ENCODE measurements at places on chromosomes 16 and 17.

- DNase-seq = no peak
- H3K36me3 ChIP-seq = no peaks in the 10 kb centered on the region
- no peaks in the 10 kb centered on the region for H3K4me1 ChIP-seq
- no peak overlapping the region for H3K4me3 ChIP-seq
- H3K27ac ChIP-seq = no peak overlapping the region
Measured at GRCh38 chr16:3143598-3144320, 8.9 kb downstream of the ZNF213 start.

DNA sequence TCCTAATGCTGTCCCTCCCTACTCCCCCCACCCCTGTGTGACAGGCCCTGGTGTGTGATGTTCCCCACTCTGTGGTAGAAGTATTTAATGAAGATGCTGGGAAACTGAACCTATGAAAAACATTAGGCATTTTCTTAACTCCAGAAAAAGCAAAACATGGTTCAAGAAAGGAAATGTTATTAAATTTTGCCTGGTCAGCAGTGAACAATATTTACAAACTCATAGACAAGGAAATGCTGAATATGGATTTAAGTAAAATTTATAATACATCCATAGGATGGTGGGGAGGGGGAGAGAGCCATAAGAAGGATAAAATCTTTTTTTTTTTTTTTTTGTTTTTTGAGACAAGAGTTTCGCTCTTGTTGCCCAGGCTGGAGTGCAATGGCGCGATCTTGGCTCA, 10.8 kb upstream of the CRYBA1 start:
- DNase-seq = no peak
- H3K27me3 ChIP-seq = no peaks in the 10 kb centered on the region
- H3K4me3 ChIP-seq = no peak overlapping the region
- peaks cover 8% of the 10 kb centered on the region for H3K4me1 ChIP-seq
- H3K27ac ChIP-seq = no peak overlapping the region

DNA sequence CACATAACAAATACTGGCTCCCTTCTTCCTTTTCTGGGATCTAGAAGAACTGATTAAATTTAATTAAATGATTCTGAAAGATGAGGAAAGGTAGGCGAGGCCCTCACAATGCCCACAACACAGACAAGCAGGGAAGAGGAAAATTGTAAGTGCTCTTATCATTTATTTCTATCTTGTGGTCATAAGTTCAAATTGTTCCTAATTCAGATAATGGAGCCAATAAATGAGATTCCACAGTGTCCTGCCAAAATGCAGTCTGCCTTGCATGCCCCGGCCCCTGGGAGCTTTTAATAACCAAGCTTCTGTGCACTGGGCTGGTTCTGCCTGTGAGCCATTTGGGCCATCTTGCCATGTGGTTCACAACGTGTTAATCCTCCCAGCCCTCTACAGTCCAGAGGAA, 97.0 kb downstream of the CMC2 start:
- H3K4me3 ChIP-seq = no peak overlapping the region
- no peaks in the 10 kb centered on the region for H3K27me3 ChIP-seq
- no peaks in the 10 kb centered on the region for H3K36me3 ChIP-seq
- H3K27ac ChIP-seq = no peak overlapping the region
- no peaks in the 10 kb centered on the region for H3K4me1 ChIP-seq

GRCh38 chr16:19131825-19132218, 18.1 kb downstream of the ITPRIPL2 start:
- H3K27me3 ChIP-seq = no peaks in the 10 kb centered on the region
- H3K36me3 ChIP-seq = no peaks in the 10 kb centered on the region
- no peak overlapping the region for H3K4me3 ChIP-seq

DNA sequence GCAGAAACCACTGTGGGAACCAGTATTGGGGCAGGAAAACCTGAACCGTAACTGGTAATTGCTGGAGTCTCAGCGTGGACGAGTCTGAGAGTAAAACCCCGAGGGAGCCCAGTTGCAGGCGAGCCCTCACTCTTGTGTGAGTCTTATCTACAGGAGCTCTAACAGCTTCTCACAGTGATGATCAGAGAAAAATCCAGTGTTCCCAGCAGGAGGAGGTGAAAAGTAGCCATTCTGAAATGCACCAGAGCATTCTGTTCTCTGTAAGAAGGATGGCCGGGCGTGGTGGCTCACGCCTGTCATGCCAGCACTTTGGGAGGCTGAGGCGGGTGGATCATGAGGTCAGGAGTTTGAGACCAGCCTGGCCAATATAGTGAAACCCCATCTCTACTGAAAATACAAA, 161.2 kb downstream of the COPRS start:
- H3K36me3 ChIP-seq = no peaks in the 10 kb centered on the region
- DNase-seq = no peak
- H3K4me1 ChIP-seq = 0 out of 2 replicates have a peak, but pooled peaks cover 3% of the 10 kb centered on the region
- H3K4me3 ChIP-seq = no peak overlapping the region

DNA sequence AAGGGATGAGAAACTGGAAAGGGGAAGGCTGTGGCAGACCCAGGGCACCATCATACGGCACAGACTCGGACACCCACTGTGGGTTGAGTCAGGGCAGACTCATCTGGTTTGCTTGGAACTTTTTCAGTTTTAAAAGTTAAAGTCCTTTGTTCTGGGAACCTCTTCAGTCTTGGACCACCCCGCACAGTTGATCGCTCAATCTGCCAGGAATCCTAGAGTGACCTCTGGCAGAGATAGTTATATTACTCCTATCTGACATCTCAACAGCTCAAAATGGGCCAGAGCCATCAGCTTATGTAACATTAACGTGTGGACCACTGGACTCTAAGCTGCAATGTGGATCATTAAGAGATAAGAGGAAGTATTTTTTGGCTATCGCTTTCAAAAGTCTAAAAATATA, 164.3 kb downstream of the ABCA8 start:
- no peaks in the 10 kb centered on the region for H3K36me3 ChIP-seq
- no peak overlapping the region for H3K4me3 ChIP-seq
- DNase-seq = no peak
- no peak overlapping the region for H3K27ac ChIP-seq
- H3K4me1 ChIP-seq = no peaks in the 10 kb centered on the region

GRCh38 chr17:29358416-29358815, 31.7 kb upstream of the TAOK1 start:
- no peak for DNase-seq
- H3K36me3 ChIP-seq = no peaks in the 10 kb centered on the region
- no peak overlapping the region for H3K27ac ChIP-seq
- 0 out of 2 replicates have a peak, but pooled peaks cover 2% of the 10 kb centered on the region for H3K4me1 ChIP-seq

GRCh38 chr16:83692224-83692623, 115.6 kb upstream of the HSBP1 start:
- no peak for DNase-seq
- no peaks in the 10 kb centered on the region for H3K36me3 ChIP-seq
- no peak overlapping the region for H3K4me3 ChIP-seq
- no peaks in the 10 kb centered on the region for H3K27me3 ChIP-seq

GRCh38 chr17:81701288-81702071, 1.7 kb upstream of the MRPL12 start:
- DNase-seq = no peak
- peaks cover 22% of the 10 kb centered on the region for H3K36me3 ChIP-seq
- peak overlapping the region; percentile 96 for H3K4me3 ChIP-seq
- peaks cover 17% of the 10 kb centered on the region for H3K4me1 ChIP-seq
- H3K27me3 ChIP-seq = no peaks in the 10 kb centered on the region

DNA sequence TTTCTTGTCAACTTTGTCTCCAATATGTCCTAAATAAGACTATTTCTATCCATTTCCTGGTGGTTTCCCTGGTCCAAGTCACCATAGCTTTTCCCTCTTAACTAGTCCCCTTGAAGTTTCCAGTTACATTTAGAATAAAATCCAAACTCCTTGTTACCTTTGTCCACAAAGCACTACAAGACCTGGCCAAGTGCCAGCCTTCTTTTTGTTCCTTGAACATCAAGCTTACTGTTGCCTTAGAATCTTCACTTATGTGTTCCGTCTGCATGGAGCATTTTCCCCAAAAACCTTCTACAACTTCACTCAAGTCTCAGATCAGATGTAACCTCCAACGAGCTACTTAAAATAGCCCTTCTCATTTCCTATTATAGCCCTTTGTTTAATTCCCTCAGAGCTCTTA, 101.4 kb downstream of the ITFG1 start:
- H3K4me1 ChIP-seq = no peaks in the 10 kb centered on the region
- H3K27ac ChIP-seq = no peak overlapping the region
- no peaks in the 10 kb centered on the region for H3K27me3 ChIP-seq

- no peaks in the 10 kb centered on the region for H3K4me1 ChIP-seq
- no peak overlapping the region for H3K27ac ChIP-seq
- H3K27me3 ChIP-seq = no peaks in the 10 kb centered on the region
- H3K4me3 ChIP-seq = no peak overlapping the region
Measured at GRCh38 chr16:56871172-56871593, 6.2 kb downstream of the SLC12A3 start.

DNA sequence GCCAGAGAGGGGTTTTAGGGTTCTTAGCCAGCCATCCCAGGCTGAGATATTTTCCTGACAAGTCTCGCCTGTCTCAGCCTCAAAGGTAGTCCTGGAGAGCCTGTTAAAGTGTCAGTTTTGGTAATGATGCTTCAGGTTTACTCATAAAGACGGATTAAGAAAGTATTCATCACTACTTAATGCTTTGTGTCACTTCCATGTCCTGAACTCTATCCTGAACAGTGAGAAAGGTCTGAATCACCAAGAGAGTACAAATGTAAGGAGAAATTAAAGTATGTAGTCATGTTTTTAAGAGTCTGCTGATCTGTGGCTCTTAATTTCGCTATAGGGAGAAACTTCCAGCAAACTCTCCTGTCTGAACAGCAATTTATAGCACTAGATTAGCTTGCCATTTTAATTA, 14.0 kb downstream of the RPGRIP1L start:
- H3K27me3 ChIP-seq = no peaks in the 10 kb centered on the region
- H3K4me1 ChIP-seq = no peaks in the 10 kb centered on the region
- H3K36me3 ChIP-seq = no peaks in the 10 kb centered on the region
- H3K27ac ChIP-seq = no peak overlapping the region
- DNase-seq = no peak
- H3K4me3 ChIP-seq = no peak overlapping the region

DNA sequence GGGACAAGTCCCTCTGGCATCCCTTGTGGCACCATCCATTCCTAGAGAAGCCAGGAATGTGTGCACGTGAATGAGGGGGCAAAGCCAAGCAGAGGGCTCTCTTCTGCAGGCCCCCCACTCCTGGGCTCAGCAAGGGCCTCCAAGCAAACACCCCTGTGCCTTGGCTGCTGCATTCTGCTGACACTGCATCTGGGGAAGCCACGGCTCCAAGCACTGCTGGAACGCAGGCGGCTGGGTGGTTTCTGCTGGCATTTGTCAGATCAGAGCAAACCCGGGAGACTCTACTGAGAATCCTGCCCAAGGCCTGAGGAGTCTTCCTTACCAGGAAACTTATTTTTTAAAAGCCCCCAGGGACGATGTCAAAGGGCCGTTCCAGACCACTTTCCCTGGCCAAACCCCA, 23.3 kb downstream of the ATP6V0D1 start:
- H3K36me3 ChIP-seq = no peaks in the 10 kb centered on the region
- no peak overlapping the region for H3K4me3 ChIP-seq
- H3K27ac ChIP-seq = no peak overlapping the region
- no peaks in the 10 kb centered on the region for H3K4me1 ChIP-seq
- no peaks in the 10 kb centered on the region for H3K27me3 ChIP-seq

GRCh38 chr17:62705156-62705777, 77.8 kb downstream of the MRC2 start:
- H3K4me3 ChIP-seq = peak overlapping the region; percentile 68
- H3K27ac ChIP-seq = peak overlapping the region; percentile 79
- no peaks in the 10 kb centered on the region for H3K36me3 ChIP-seq
- DNase-seq = no peak
- no peaks in the 10 kb centered on the region for H3K27me3 ChIP-seq
- H3K4me1 ChIP-seq = peaks cover 31% of the 10 kb centered on the region

- no peaks in the 10 kb centered on the region for H3K27me3 ChIP-seq
- H3K27ac ChIP-seq = no peak overlapping the region
- H3K36me3 ChIP-seq = no peaks in the 10 kb centered on the region
- H3K4me1 ChIP-seq = no peaks in the 10 kb centered on the region
- DNase-seq = no peak
- H3K4me3 ChIP-seq = no peak overlapping the region
Measured at GRCh38 chr16:17152311-17152710, 318.4 kb downstream of the XYLT1 start.

DNA sequence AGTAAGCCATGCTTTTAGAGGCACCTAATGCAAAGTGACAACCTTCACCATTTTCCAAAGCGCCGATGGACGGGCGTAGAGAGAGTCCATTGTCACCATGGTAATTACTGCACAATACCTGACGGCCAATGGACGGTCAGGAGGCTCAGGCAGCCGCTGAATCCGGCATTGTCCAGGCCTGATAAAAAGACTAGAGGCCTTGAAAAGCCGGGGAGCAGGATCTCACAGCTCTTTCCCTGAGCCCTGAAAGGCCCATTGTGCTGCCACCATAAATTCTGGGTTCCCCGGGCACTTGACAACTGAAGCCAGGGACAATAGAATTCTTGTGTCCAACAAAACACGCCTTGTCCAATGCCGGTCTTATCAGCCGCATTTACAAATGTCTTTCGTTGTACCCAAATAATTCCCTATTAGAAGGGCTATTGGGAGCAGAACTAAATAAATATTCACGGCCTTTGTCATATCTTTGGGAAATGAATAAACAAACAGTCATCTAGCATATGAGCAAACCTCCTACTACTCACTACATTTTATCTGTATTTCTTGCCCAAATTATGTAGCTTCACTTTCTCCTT, 62.4 kb downstream of the CDH11 start:
- H3K27ac ChIP-seq = no peak overlapping the region

DNA sequence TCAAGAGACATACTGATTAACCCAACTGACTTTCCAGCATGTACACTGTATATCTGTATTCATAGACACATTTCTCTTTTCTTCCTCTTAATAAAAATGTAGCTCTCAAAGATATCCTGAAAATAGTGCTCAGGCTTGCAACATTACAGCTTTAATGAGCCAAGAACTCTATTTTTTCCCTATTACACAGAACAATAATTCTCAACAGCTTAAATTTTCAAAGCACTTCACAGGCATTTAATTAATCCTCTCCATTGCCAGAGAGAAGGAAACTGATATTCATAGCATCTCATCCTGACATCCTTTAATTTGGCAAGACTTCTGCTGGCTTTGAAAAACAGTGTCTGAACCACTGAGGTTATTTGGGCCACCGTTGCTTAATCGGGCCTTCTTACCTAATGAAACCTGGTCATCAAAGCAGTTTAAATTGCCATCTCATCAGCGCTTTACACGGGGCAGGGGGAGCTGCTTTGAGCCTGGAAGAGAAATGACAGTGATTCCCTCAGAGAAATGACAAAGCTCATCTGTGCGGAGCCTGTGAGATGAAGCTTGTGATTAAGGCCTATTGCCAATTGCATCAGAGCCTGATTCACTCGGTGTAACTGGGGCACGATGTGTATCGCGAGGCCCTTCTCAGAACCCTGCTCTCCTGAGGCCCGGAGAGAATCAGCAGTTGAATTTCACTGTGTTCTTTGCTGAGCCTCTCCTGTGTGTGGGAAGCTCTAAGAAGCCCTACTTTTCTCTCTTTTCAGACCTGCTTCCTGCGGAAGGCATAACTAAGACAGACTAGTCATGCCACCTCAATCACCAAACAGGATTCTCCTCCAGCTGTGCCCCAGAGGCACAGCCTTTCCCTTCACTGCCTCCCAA, 8.5 kb upstream of the SIAH1 start:
- H3K27ac ChIP-seq = no peak overlapping the region
- no peak for DNase-seq
- H3K4me3 ChIP-seq = no peak overlapping the region
- no peaks in the 10 kb centered on the region for H3K4me1 ChIP-seq
